Hematopoietic multipotent progenitor cell treated with erythropoietin and hydrocortisone succinate and interleukin-3 and kit ligand, for 15 days (in vitro differentiated cells): ENCODE measurements at places on chromosomes 7 and 10.

- no peak for DNase-seq
These were observed 473.5 kb downstream of the AUTS2 start for GRCh38 chr7:70071766-70072165.

GRCh38 chr10:59265141-59265540 is 88.7 kb downstream of the PHYHIPL start:
- no peak for DNase-seq

- DNase-seq, result no peak
These were observed 156.2 kb downstream of the PLPP4 start for GRCh38 chr10:120613180-120613579.

- DNase-seq, result no peak
These were observed 73.6 kb upstream of the RPA3 start for GRCh38 chr7:7792056-7792455.

DNA sequence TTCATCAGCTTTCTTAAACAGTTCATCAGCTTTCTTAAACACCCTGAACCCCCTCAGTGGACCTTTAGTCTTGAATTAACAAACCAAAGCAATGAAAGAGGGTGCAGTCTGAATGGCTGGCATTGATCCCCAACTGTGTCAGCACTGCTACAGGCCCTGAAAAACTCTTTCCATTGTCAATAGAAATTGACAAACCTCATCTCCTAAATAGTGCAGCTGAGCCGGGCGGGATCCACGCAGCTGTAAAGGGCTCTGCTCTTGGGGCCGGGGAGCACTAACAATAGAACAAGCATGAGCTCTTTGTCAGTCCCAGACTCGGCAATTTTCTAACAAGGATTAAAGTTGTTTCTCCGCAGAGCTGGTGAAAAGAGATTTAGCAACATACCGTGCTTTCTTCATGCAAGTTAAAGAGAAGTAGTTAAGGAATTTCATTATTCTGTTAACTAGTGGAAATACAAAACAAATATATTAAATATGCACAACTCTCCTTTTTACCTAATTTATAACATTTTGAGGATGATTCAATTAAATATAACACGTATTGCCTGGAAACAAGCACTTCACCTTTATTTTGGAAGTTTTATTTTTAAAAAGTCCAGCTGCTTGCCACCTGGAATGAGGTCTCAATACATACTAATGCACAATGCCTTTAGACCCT is 24.7 kb upstream of the FEZF1 start:
- DNase-seq, result no peak

GRCh38 chr10:117204316-117204715 is 7.0 kb downstream of the KCNK18 start:
- no peak for DNase-seq

DNA sequence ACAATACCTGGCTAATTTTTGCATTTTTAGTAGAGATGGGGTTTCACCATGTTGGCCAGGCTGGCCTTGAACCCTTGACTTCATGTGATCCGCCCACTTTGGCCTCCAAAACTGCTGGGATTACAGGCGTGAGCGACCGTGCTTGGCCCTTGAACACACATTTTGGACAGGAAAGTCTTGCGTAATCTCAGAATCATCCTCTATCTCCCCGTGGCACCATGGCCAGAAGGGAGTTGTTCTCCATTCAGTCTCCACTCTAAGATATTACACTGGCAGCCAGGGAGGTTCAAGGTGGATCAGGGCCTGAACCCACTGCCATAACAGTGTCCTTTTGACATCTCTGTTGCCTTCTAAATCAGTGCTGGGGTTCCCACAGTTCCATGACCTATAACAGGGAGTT is 29.2 kb upstream of the GALNTL5 start:
- DNase-seq, result no peak

- no peak for DNase-seq
These were observed 129.3 kb downstream of the FAM107B start for GRCh38 chr10:14645239-14645960.

DNA sequence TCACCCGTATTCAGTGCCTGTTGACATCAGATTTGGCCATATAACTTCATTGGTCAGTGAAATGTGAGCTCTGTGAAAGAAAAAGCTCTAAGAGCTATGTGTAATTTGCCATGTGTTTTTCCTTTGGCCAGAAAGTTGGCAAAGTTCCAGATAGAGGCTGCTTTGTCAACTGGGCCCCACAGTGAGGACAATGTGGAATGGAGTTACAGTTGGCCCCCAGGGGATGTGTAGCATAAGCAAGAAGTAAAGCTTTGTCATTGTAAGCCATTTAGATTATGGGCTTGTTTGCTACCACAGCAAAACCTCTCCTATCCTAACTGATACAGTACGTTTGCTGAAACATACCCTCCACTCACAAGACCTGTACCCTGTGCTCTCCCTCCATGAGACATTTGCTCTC is 119.1 kb upstream of the HABP2 start:
- DNase-seq, result no peak

DNA sequence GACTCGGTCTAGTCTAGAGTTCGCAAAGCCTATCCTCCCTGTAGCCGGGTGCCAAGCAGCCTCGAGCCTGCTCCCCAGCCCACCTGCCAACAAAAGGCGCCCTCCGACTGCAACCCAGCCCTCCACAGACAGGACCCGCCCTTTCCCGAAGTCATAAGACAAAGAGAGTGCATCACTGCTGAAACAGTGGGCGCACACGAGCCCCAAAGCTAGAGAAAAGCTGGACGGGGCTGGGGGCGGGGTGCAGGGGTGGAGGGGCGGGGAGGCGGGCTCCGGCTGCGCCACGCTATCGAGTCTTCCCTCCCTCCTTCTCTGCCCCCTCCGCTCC is 622 bp upstream of the COL1A2 start:
- no peak for DNase-seq

GRCh38 chr10:96236090-96236478 is 35.3 kb downstream of the BLNK start:
- DNase-seq, result no peak

DNA sequence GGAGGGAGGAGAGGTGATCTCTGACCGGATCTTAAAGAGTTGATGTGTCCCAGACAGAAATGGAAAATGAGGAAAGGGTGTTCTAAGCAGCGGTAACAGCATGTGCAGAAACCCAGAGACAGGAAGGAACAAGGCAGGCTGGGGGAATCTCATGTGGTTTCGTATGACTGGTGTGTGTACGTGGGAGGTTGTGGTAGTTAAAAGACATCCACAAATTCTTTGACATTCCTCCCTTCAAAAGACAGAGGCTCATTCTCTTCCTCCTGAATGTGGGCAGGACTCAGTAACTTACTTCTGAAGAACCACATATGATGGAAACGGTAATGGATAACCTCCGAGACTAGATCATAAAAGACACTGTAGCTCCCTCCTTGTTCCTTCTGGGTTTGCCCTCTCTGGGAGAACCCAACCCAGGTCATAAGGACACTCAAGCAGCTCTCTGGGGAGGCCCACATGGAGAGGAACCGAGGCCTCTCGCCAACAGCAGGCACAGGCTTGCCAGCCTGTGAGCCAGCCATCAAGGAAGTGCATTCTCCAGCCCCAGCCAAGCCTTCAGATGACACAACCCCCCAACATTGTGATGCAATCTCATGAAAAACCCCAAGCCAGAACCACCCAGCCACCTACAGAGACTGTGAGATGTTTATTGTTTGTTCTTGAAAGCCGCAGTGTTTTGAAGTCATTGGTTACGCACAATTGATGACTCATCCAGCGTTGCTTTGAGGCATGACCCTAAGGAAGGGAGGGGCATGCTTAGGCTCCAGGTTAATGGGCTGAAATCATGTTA is 116.0 kb downstream of the SLIT1 start:
- no peak for DNase-seq

- no peak for DNase-seq
These were observed 88.0 kb downstream of the GLRX3 start for GRCh38 chr10:130224228-130224627.

GRCh38 chr7:77450054-77450453 is 33.9 kb upstream of the GSAP start:
- DNase-seq, result no peak
